ENCODE measurements at places on chromosomes 16 and 17.

GRCh38 chr17:39705786-39706348 lies 6.0 kb downstream of the ERBB2 start:
- no peak for DNase-seq

DNA sequence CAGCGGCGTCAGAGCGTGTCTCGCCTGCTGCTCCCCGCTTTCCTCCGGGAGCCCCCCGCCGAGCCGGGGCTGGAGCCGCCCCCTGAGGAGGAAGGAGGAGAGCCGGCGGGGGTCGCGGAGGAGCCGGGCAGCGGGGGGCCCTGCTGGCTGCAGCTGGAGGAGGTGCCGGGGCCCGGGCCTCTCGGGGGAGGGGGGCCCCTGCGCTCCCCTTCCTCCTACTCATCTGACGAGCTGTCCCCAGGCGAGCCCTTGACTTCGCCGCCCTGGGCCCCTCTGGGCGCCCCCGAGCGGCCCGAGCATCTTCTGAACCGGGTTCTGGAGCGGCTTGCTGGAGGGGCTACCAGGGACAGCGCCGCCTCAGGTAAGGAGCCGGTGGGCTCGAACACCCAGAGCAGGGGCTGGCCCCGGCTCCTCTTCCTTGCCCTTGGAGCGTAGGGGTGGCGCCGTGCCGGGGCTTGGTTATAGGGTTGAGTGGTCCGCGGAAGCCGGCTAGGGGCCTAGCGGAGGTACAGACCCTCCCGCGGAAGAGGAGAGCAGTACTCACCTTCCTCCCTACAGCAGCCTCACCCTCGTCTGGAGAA lies 841 bp downstream of the RAPGEFL1 start:
- no peak for DNase-seq

GRCh38 chr17:65228287-65228686 lies 91.1 kb downstream of the RGS9 start:
- DNase-seq = no peak

DNA sequence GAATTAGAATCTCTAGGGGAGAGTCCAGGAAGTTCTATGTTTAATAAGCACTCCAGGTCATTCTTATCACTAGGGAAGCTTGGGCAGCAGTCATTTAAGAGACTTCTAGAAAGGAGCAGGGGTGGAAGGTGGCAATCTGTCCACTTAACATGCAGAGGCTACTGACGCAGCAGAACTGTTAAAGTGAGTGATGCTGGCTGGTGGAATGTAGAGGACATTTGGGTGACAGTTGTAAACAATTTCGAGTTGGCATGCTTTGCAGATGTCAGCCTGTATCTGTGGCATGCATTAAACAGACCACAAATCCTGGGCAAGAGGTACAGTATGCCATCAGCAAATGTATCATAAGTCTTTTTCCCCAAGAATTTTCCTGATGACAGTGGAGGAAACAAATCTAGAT lies 40.5 kb upstream of the HS3ST3A1 start:
- no peak for DNase-seq
